Mucosa of gallbladder (tissue), 1 donor: ENCODE measurements at places on chromosomes 6 and 20.

- no peak for DNase-seq
Measured at GRCh38 chr6:134764741-134765140, 185.2 kb downstream of the ALDH8A1 start.

GRCh38 chr6:150521482-150521881, 78.2 kb upstream of the PLEKHG1 start:
- no peak for DNase-seq

- DNase-seq = no peak
Measured at GRCh38 chr20:10075606-10076005, 40.8 kb downstream of the ANKEF1 start.

DNA sequence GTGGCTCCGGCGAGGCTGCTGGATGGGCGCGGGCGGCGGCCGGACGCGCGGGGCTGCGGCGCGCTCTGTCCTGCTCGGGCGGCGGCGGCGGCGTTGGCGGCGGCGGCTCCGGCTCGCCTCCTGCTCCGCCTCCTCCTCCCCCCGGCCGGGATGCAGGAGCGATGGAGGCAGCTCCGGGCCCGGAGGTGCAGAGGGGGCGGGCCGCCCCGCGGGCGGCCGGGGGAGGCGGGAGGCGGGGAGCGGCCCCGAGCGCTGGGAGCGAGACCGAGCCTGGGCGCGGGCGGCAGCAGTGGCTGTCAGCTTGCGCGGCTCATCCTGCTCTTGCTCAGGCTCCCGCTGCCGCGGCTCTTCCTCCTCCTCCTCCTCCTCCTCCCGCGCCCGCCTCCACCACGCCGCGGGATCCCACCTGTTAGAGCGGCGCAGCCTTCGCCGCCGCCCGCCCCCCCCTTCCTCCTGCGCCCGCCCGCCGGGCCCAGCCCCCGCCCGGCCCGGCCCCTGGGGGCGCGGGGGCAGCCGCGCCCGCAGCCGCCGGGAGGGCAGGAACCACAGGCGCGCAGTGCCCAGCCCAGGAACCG, at the start of gene NOL4L:
Gene NOL4L (minus strand): TSS at position 323 of the 575 bp plus-strand sequence. CDS start 443 bp downstream, outside the sequence.
- peak; percentile 22 for DNase-seq

DNA sequence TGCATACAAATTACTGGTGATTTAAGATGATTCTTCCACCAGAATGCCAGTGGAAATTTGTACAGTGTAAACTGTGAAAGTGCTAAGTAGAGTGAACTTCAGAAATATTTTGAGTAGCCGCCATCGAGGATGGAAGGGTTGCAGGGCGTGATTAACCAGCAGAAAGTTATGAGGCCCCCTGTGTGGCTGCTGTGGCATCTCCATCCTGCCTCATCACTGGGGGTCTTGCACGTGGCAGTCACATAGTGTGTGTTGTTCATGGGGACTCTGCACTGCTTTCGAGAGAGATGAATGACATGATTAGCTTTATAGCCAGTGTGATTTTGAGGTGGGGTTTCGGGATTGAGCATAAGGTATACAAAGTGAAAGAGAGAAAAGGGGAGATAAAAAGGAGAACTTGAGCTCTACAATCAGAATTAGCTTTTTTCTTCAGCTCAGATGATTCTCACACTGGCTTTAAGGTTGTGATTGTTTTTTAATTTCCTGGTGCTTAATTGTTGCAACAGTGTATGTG, 26.4 kb downstream of the KCTD20 start:
- DNase-seq = no peak

- no peak for DNase-seq
Measured at GRCh38 chr6:34729631-34730470, 27.5 kb upstream of the SNRPC start.

GRCh38 chr6:10495029-10495428, 26.1 kb upstream of the GCNT2 start:
- DNase-seq = no peak

- no peak for DNase-seq
Measured at GRCh38 chr6:24576447-24576846, 69.5 kb downstream of the KIAA0319 start.

DNA sequence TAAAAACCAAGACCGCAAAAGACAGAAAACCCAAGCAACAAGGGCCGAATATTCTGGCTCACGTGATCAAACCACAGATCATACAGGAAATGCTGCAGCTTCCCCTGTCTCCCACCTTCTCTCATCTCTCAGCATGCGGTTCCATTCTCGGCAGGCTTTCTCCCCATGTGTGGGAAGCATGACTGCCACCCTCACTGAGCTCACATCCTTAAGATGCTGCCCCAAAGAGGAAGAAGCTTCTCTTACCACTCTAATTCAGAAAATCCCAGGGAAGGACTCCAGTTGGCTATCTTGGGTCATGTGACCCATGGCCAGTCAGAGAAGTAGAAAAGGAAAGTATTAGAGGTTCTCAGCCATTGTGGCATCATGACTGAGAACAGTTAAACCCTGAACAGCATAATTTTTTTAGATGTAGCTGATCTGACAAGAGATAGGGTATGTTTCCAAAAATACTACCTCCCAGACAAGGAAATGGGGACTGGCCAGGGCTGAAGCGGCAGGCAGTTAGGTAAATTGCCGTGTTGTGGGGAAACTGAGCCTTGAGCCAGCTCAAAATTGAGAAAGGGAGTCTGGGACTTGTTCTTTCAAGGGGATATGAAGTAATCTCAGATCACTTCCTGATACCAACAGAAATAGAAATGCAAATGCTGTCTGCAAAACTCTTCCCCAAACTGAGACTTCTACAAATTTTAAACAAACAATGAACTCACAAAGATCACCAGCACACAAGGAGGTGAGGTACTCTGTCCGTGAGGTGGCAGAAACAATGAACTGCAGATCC, 37.1 kb upstream of the GRM4 start:
- peak; percentile 35 for DNase-seq

DNA sequence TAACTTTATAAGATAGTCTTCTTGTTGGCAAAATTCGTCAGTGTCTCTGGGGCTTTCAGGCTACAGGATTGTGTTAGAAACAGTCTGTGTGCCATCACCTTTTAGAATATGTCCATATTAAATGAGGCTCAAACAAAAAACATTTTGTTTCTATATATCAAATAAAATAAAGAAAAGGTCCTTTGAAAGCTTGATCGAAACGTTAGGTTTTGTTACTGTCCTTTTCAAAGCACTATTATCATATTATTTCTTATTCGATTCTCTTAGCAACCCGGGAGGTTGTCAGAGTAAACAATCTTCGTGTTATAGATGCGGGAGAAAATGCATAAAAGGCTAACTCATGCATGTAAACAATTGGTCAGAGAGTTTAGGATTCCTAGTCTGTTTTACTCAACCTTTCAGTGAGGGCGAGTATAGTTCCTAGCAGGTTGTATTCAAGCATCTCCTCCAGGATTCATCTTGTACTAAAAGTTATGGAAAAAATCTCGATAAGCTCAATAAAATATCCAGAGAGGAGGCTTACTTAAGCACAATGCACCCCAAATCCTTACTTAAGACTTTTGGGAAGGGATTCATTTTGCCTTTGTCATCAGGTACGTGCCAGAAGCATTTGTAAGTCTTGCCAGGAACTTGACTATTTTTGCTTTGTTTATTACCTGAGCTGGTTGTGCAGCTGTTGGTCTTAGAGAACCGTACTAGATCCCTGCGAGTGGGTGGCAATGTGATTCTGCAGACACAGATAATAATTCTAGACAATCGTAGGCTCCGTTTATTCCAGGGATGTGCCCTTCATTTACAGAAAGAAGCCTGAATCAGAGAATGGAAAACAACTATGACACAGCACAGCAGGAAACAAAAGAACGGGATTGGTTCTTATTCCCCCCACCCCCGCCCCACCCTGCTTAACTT, 159.6 kb upstream of the ZNF217 start:
- DNase-seq = no peak

DNA sequence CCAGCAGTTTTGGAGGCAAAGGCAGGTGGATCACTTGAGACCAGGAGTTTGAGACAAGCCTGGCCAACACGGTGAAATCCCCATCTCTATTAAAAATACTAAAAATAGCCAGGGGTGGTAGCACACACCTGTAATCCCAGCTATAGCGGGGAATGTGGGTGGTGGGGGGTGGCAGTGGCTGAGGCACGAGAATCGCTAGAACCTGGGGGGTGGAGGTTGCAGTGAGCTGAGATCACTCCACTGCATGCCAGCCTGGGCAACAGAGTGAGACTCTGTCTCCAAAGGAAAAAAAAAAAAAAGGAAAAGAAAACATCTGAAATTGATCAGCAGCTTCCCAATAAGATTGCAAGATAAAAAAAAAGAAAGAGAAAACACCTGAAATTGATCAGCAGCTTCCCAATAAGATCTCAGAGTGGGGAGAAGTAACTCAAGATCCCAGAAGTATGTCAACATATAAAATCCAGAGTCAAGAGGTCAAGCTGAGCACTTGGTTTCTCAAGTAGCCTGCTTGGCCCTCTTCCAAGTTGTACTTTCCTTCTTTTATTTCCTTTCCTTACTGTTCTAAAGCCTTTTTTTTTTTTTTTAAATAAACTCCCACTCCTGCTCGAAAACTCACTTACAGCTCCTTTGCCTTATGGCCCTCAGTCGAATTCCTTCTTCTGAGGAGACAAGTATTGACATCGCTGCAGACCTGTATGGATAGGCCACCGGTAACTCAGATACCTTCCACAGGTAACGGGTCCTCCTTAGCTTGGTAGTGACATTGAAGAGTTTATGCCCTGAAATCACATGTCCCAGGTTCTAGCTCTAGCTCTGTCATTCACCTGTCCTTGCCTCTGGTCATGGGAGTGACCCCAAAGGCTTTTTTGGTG, 368.5 kb upstream of the SYNCRIP start:
- DNase-seq = no peak

DNA sequence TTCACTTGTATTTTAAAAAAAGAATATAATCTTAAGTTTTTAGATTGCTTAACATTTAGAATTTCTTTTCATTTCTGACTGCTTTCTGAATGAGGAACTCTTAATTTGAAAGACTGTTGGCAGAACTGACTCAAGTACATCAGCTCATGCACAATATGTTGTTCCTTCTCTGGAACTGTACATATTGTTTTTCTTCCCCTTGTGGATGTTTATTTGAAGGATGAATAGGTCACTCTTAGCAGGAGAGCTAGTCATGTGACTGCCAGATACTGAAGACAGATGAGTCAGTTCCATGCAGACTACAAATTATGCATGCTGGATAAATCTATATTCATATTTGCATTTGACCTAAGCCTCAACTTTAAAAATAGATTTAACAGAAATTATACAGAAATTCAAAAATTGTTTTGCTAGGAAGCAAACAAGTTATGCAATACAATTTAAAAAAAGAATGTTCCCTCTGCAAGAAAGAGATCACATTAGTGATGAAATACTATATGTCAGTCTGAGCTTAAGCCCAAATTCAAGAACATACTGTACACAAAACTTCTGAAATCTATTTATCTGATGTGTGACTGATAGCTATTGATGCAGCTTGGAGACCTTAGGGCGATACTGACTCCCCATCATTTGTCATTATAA, 1274.9 kb upstream of the GJE1 start:
- peak; percentile 38 for DNase-seq

DNA sequence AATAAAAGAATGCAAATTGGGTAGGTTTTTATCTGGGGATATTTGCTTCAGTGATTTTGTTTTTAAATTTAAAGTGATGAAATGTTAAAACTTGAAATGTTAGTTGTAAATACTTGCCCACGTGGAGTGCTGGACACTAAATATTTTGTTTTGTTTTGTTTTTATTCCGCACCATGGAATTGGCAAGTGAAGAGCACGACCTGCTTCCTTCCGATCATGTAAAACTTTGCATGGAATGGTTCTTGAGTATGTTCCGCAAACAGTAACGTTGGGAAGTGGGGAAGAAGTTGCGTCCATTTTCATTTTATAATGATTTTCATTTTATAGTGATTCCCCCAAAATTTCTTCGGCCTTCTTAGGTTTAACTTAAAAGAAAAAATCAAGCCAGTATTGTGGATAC, 765 bp downstream of the IRAK1BP1 start:
- no peak for DNase-seq

DNA sequence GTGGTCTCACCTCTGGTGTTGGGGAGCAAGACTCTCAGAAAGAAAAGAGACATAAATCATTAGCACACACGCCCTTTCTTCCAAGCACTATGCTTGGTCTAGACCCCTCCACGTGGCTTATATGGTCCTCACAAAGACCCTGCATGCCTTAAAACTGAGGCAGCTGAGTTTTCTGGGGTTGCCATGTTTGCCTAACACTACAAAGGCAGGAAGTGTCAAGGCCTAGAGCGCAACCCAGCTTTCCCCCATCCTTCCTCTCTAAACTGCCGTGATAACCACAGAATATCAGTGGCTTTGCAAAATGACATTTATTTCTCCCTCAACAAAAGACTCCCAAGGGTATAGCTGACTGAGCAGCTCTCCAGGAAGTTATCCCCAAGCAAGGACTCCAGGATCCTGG, 146.5 kb upstream of the TOP1 start:
- no peak for DNase-seq

GRCh38 chr20:51803148-51803854, 980 bp upstream of the SALL4 start:
- no peak for DNase-seq

- no peak for DNase-seq
Measured at GRCh38 chr6:138142806-138143205, 18.9 kb upstream of the ARFGEF3 start.

DNA sequence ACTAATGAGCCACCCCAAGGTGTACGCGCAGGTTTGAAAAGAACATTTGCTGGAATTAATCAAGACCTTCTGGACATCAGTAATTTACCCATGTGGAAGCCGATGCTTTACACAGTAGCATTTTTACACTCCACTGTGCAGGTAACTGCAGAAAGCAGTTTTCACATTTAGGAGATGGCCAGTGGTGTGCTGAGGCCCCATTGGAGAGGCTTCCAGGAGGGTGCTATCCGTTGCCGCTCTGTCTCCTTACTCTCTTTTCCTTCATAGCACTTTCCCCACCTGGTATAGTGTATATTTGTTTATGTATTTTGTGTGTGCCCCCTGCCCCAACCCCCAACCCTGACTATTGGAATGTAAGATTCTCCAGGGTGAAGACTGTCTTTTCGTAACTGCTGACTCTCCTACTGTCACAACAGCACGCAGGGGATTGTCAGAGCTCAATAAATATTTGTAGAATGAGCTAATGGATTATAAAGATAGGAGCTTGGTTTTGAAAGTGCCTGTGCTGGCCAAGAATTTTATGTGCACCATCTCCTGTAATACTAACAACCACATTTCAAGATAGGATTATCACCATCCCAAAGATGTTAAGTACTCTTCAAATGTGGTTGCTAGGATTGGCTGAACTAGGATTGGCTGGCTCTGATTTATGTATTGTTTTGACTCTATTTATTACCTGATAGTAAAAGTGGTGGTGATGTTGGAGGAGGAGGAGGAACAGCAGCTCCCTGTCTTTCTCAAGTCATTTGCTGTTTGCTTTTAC, 74.0 kb upstream of the GLP1R start:
- no peak for DNase-seq
